Activated CD8-positive, alpha-beta T cell treated with anti-CD3 and anti-CD28 coated beads, Interleukin-2, amount 10 ng/mL, durations not matched to agents 7 days and 5 days (primary cell): ENCODE measurements at places on chromosomes 3 and 15. TPM values are rescaled to one million over a fixed set of nuclear protein-coding genes. Genes with fewer than 3 reads are reported as not detected.

The DTWD1 gene
- total RNA-seq = 16.1 TPM

The DCLK3 gene
- total RNA-seq = not detected

The ELL3 gene
- 4.4 TPM for total RNA-seq

The MEGF11 gene
- not detected for total RNA-seq

The VPS33B gene
- 16.6 TPM for total RNA-seq

The ACOX2 gene
- total RNA-seq = not detected

The FSIP1 gene
- total RNA-seq = 1.0 TPM

The GCNT3 gene
- not detected for total RNA-seq

The CIB2 gene
- total RNA-seq = 2.2 TPM

The KCNMB2 gene
- total RNA-seq = not detected

The KIF15 gene
- total RNA-seq = 66.4 TPM

The PRR23E gene
- total RNA-seq = not detected

The VILL gene
- 15.1 TPM for total RNA-seq

The TRIM69 gene
- 53.0 TPM for total RNA-seq

The MUSTN1 gene
- total RNA-seq = 1.5 TPM

The FBXO40 gene
- total RNA-seq = not detected

The REC114 gene
- total RNA-seq = not detected

The GP9 gene
- total RNA-seq = not detected

The SLC24A5 gene
- total RNA-seq = not detected

The MEIS2 gene
- total RNA-seq = not detected

The LRRC2 gene
- total RNA-seq = not detected

The CSK gene
- 330 TPM for total RNA-seq
